Esophagus mucosa (tissue), 1 donor: ENCODE measurements at places on chromosomes 6 and 20.

DNA sequence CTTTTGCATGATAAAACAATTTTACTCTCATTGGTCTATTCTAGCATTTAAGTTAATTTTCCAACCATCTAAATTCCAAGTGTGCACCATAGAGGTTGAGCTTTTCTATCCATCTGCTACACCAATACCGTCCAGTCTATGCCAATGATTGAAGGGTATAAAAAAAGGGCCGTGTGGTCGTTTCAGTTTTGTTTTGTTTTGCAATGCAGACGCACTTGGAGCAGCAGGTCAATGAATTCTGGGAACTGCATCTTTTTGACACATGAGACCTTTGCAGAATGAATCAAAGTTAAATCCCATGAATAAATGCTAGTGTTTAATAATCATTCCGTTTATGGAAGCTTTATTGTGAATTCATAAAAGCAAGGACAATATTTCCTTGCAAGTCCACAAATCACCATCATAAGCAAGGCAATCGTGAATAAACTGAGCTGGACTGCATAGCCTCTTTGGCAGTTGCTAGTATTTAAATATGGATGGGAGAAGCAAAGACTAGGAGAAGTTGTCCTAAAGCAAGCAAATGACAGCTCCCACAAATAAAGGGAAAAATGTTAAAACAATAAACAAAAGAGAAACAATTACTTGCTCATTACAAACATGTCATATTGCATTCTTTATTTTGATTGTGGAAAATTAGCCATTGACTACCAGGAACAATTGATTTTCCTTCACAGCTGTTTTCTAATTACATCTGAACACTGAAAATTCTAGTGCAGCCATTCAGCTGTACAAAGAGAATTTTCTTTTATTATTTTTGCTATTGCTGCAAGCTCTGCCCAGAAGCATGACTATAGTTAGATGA is 649.7 kb upstream of the GJE1 start:
- ATAC-seq, result no peak

DNA sequence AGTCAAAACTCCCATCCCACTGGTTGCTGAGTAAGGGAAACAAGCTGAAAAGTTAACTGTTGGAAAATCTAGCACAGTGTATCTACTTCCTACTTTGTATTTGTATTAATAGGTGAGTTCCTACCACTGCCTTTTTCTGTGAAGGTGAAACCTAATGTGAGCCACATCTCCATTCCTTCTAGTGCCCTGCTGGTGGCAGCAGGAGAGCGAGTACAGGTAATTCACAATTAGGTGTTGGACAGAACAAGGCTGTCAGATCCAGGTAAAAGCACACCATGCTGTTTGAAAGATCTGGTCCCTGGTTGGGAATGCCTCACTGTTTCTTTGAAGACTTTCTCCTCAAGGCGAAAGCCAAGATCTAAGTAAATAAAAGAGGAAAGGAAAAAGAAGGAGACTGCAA is 528.4 kb downstream of the PKHD1 start:
- peak; percentile 53 for ATAC-seq

GRCh38 chr6:167401525-167402194 is 76.8 kb downstream of the TTLL2 start:
- ATAC-seq, result peak; percentile 39

- ATAC-seq, result no peak
These were observed 4.4 kb upstream of the LYRM2 start for GRCh38 chr6:89642956-89643355.

- ATAC-seq, result no peak
These were observed 7.9 kb upstream of the CNKSR3 start for GRCh38 chr6:154518396-154518795.

- no peak for ATAC-seq
These were observed 742 bp downstream of the TBCC start for GRCh38 chr6:42745083-42745639.

DNA sequence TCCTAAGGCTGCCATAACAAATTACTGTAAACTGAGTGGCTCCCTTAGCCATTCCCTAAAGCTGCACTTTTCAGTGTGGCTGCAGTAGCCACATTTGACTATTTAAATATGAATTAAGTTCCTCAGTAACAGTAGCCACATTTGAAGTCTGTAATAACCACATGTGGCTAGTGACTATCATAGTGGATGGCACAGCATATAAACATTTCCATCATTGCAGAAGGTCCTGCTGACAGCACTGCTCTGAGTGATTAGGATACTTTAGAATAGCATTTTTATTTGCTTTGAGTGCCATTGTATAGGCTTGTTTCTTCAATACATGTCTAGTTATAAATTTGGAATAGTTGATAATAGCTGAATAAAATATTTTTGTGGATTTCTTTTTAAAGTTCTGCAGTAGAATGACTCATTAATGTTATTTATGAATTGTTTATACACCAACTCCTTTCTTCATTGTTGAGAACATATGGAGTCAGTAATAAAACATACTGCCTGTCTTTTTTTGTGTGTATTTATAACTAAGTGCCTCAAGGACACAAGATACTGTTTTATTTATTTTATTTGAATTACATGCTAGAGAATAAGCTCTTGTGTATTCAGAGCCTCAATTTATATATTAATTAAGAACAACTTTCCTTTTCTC is 217.2 kb downstream of the CDKAL1 start:
- ATAC-seq, result no peak

- no peak for ATAC-seq
These were observed 652.4 kb upstream of the CHD6 start for GRCh38 chr20:42270539-42270938.

DNA sequence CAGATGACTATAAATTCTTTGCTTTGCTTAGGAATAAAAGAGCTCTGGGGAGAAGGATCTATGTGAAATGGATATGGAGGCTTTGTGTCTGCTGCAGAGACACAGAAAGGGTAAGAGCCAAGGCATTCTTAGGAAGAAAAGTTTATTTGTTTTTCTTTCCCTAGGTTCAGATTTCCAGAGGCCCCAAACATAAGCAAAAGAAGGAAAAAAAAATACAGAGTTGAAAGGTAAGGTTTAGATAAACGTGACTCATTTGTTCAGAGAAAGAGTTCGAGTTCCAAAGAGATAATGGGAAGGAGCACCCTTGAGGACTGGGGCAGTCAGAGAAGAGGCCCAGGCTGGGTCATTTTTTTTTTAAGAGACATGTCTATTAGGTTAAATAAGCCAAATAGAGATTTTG is 27.4 kb upstream of the BMP5 start:
- ATAC-seq, result no peak

GRCh38 chr20:13341737-13342393 is 120.8 kb downstream of the ISM1 start:
- no peak for ATAC-seq

- ATAC-seq, result no peak
These were observed 32.1 kb upstream of the COL21A1 start for GRCh38 chr6:56279331-56280080.

GRCh38 chr6:66328200-66328599 is 621.2 kb upstream of the EYS start:
- ATAC-seq, result no peak

DNA sequence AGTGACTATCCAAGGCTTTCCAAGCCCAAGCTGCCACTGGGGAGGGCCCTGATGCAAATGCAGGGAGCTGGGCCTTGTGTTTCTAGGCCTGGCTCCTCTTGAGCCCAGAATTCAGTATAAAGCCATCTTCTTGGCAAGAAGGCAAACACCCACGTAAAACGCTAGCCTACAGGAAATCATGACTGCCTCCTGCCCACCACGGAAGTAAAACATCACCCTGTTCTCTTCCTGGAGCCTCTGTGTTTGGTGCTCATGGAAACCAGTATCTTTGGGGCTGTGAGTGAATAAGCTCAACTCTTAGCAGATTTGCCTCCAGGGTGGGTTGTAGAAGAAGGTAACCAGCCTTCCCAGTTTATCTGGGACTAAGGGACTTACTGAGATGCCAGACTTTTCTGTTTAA is 271.0 kb downstream of the ZNF217 start:
- ATAC-seq, result no peak

GRCh38 chr20:47927385-47927851 is 142.1 kb upstream of the SULF2 start:
- ATAC-seq, result peak; percentile 95

DNA sequence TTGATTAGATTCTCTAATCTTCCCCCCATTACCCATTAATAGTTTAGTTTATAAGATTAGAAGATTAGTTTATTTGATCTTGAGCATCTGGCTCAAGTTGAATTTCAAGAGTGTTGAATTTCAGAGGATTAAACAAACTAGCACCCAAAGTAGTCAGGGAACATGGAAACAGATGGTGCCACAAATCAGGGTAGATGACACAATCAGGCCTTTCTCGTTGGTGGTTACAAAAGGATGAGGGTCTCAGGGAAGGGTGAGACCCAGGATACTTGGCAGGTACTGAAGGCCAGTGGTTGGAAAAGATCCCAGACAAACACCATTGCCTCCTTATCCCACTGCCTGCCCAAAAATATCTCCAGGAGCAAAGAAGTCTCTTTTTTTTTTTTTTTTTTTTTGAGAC is 29.5 kb upstream of the ADGRF1 start:
- ATAC-seq, result no peak

GRCh38 chr6:127177030-127177922 is 58.8 kb downstream of the RSPO3 start:
- no peak for ATAC-seq

DNA sequence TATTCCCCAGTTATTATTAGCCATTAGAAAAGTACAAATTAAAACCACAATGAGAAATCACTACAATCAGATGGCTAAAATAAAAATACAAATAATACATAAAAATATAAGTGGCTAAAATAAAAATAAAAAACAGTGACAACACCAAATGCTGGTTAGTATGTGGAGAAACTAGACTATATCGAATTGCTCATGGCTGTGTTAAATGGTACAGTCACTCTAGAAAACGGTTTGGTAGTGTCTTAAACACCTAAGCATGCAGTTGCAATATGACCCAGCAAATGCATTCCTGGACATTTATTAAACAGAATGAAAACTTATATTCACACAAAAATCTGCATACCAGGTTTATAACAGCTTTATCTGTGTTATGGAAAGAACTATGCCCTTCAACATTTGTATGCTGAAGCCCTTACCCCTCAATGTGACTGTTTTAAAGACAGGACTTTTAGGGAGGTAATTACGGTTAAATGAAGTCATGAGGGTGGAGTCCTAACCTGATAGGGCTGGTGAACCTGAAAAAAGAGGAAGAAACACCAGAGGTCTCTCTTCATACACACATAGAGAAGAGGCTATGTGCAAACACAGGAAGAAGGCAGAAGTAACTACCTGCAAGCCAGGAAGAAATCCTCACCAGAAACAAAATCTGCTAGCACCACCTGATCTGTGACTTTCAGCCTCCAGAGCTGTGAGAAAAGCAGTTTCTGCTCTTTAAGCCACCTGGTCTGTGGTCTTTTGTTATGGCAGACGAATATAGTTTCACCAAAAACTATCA is 84.9 kb downstream of the ASCC3 start:
- no peak for ATAC-seq
